Fibroblast of the aortic adventitia (primary cell): ENCODE measurements at places on chromosomes 1 and 21. TPM values are rescaled to one million over a fixed set of nuclear protein-coding genes. Genes with fewer than 3 reads are reported as not detected.

- peak; percentile 8 for DNase-seq
Measured at GRCh38 chr1:231557898-231558707, 29.6 kb downstream of the TSNAX start.

Gene ZBTB7B
- total RNA-seq: 14.0 and 15.4 TPM in 2 replicates

DNA sequence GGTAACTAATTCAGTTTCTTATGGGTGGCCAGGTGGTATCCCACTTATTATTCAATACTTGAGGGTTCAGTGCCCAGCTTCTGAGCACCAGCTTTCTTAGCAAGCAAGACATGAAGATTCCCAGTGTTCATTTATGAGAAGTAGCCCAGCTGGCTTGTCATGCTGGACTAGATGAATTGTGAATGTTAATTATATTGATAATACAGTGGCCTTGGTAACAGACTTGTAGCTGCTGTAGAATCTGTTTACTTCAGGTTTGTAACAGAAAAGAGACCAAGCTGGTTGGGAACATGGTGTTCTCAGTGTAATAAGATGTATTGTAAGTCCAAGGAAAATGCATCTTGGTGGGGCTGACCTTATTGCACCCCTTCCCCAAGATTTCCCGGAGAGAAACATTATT is 10.1 kb downstream of the AHCYL1 start:
- DNase-seq: no peak

DNA sequence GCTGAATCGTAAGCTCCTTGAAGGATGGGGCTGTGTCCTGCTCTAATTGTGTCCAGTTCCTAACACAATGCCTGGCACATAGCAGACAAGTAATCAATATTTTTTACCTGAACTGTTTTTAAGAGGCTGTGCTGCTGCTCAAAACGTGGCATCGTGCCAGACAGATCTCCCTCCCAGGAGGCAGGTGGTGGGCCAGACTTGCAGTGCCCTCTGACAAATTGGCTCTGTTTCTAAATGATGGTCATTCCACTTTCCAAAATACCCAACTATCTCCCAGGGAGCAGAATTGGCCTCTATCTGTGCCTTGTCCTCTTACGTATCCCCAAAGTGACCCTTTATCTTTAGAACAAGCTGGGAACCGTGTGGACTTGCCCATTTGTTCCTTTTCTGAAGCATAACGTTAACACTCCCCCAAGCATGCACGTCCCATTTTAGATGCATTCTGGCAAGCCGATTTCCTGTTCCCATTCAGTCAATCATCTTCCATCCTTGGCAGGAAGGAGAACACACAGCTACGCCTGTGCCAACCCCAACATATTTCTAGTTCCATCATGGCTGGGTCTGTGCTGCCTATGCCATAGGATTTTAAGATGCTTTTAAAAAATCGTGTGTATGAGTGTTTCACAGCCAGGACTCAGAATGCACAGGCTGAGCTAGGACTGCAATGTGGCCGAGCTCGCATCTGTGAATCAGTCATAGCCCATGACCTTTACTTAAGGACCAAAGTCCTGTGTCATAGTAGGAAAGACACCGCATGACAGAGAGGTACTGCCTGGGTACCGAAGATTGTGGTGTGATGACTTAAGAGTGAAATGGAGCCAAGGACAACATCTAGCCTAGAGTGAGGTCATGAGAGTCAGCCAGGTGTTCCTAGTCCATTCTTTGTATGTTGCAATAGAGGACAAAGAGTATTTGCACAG is 408.6 kb downstream of the PRDM2 start:
- DNase-seq: no peak

GRCh38 chr21:31731056-31731856 is 662 bp downstream of the SCAF4 start:
- no peak for DNase-seq

Gene FAM163A
- not detected in 2 replicates for total RNA-seq

GRCh38 chr1:184510110-184510509 is 123.3 kb downstream of the C1orf21 start:
- no peak for DNase-seq

GRCh38 chr1:161899091-161899490 is 124.6 kb downstream of the OLFML2B start:
- no peak for DNase-seq

Gene SH3BGR
- 6.2 and 11.0 TPM in 2 replicates for total RNA-seq

Gene ACTL8
- total RNA-seq: not detected in 2 replicates

DNA sequence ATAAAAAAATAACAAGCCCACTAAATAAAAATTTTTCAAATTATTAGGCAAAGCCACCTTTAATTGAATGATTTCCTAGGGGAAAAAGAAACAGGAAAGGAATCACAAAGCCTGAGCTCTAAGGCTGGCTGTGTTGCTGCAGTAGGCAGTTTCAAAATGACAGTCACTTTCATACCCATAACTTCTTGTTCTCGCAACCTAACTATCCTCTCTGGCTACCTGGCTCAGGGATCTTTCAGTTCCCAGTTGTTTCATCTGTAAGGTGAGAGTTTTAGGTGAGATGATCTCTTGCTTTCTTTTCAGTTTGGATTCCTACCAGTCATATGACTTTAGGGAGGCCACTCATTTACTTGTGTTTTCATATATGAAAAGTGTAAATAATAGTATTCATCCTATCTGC is 226.1 kb downstream of the ASTN1 start:
- no peak for DNase-seq

DNA sequence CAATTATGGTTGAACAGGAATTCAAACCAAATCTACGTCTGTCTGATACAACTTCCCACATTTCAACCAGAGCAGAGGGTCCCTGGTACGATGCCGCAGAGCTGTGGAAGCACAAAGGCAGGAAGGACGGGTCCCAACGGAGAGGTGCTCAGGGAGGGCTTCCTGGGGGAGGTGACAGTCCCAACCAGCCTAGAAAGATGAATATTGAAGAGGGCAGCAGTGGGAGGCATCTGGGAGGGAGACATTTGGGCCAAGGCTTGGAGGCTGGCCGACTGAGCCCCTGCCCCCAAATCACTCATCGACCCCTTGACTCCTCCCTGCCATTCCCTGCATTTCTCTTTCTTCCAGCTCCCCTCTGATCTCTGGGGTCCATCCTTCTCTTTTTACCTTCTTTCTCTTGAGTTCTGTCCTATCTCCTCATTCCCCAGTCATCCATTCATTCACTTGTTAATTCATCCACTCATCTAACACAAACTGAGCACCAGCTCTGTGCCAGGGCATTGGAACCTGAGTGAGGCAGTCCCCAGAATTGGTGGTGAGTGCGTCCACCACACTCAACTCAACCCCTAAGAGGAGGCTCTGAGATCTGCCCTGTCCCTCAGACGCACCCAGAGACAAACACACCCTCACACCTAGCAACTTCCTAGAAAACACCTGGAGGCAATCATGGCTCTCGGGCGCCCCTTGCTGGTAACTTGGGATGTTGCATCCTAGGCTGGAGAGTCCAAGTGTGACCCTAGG is 13.2 kb upstream of the CELA3B start:
- peak; percentile 68 for DNase-seq

- no peak for DNase-seq
Measured at GRCh38 chr1:59755069-59755685, 59.6 kb upstream of the HOOK1 start.

DNA sequence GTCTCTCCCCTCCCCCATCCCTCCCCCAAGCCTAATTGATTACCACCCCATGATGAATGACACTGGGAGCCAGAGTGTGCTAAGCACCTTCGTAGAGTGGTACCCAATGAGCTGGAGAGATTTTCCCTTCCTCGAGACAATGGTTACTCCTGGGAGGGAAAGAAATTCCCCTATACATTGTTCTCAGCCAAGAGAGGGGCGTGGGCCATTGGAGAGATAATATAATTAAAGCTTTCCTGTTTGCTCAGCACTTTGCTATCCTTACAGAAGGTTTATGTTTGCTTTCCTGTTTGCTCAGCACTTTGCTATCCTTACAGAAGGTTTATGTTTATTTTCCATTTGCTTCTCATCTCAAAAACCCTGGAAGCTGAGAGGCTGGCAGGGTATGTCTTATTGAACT is 126.1 kb upstream of the KLHDC7A start:
- no peak for DNase-seq

GRCh38 chr21:41948078-41948895 is 5.5 kb downstream of the C2CD2 start:
- DNase-seq: peak; percentile 55

Gene RCSD1
- 0.57 TPM in 1 of 2 replicates, not detected in the other for total RNA-seq

Gene ZMYND12
- 0.82 and 1.6 TPM in 2 replicates for total RNA-seq
